Neural progenitor cell (in vitro differentiated cells): ENCODE measurements at places on chromosomes 6 and 20. TPM values are rescaled to one million over a fixed set of nuclear protein-coding genes. Genes with fewer than 3 reads are reported as not detected.

DNA sequence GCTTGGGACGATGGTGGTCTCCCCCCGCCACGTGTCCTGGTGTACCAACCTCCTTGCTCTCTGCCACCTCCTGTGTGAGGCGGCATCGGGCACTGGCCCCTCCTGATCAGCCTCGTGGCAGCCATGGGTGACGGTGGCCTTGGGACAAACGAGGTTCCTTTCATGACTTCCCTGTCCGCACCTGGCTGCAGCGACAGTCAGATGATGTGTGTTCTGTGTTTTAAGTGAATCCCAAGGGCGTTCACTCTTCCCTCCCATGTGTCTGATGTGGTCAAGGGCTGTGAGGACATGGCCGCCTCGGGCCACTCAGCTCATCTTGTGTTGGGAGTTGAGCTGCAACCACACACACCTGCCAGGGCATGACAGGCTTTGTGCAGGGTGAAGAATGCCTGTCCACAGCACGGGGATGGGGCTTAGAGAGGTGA, 30.4 kb upstream of the PCMTD2 start:
- H3K27me3 ChIP-seq, result no peaks in the 10 kb centered on the region
- no peaks in the 10 kb centered on the region for H3K36me3 ChIP-seq
- H3K4me1 ChIP-seq, result peaks cover 10% of the 10 kb centered on the region
- DNase-seq, result no peak
- no peak overlapping the region for H3K4me3 ChIP-seq
- no peak overlapping the region for H3K27ac ChIP-seq

DNA sequence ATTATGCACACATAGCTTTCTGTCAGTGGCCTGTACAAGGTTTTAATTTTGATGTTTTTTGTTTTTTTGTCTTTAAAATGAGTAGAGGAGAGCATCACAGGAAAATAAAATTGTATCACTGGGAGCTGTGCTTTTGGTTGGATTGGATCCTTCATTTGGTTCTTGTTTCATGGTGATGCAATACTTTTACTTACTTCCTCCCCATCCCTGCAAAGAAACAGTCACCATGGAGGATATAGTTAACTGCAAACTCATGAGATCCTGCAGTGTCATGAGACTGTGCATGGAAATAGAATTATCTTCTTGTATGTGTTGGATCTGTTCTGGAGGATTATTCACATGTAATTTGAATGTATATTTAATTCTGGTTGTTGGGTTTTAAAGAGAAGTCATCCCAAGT, 122.3 kb downstream of the JARID2 start:
- no peaks in the 10 kb centered on the region for H3K36me3 ChIP-seq
- H3K27me3 ChIP-seq, result no peaks in the 10 kb centered on the region

DNA sequence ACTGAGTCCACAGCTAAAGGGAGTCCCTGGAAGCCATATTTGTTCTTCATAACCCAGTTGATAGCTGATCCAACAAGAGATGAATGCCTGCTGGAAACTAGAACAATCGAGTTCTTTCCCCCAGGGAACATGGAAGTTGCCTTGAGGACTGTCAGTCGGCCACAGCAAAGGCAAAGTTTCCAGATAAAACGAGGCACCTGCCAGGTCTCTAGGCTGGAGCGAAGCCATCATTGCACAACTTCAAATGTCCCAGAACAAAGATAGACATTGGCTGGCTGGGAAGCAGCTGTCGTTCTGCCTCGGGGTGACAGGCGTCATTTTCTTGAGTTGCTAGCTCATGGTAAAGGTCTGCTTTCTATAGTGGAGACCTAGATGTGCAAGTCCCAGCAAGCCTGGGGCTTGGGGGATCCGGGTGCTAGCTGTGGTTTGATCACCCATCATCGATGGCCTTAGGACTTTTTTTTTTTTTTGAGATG, 184.4 kb upstream of the ZNF217 start:
- H3K27me3 ChIP-seq, result no peaks in the 10 kb centered on the region
- H3K36me3 ChIP-seq, result no peaks in the 10 kb centered on the region
- H3K4me1 ChIP-seq, result no peaks in the 10 kb centered on the region
- H3K27ac ChIP-seq, result no peak overlapping the region

- H3K27me3 ChIP-seq, result no peaks in the 10 kb centered on the region
- no peak overlapping the region for H3K27ac ChIP-seq
- H3K36me3 ChIP-seq, result no peaks in the 10 kb centered on the region
- no peak for DNase-seq
Observed at GRCh38 chr6:142238881-142239280, 62.9 kb upstream of the ADGRG6 start.

DNA sequence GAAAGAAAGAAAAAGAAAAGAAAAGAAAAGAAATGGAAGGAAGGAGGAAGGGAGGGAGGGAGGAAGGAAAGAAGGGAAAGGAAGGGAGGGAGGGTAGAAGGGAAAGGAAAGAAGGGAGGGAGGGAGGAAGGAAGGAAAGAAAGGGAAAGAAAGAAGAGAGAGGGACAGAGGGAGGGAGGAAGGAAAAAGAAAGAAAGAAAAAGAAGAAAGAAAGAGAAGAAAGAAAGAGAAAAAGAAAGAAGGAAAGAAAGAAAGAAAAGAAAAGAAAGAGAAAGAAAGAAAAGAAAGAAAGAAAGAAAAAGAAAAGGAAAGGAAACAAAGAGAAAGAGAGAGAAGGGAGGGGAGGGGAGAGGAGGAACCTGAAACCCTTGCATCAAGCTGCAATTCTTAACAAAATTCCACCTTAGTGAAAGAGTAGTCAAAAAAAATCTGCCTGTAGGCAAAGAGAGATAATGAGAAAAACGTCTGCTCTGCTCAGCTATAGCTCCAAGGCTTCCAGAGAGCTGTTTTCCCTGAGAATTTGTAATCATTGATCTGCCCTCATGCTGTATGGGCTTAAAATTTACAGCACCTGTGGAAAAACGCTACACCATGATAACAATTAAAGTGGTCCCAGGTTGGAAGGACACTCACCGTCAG, 16.7 kb upstream of the MYCT1 start:
- H3K27me3 ChIP-seq, result no peaks in the 10 kb centered on the region
- H3K27ac ChIP-seq, result no peak overlapping the region
- H3K4me1 ChIP-seq, result peaks cover 21% of the 10 kb centered on the region
- no peak overlapping the region for H3K4me3 ChIP-seq

DNA sequence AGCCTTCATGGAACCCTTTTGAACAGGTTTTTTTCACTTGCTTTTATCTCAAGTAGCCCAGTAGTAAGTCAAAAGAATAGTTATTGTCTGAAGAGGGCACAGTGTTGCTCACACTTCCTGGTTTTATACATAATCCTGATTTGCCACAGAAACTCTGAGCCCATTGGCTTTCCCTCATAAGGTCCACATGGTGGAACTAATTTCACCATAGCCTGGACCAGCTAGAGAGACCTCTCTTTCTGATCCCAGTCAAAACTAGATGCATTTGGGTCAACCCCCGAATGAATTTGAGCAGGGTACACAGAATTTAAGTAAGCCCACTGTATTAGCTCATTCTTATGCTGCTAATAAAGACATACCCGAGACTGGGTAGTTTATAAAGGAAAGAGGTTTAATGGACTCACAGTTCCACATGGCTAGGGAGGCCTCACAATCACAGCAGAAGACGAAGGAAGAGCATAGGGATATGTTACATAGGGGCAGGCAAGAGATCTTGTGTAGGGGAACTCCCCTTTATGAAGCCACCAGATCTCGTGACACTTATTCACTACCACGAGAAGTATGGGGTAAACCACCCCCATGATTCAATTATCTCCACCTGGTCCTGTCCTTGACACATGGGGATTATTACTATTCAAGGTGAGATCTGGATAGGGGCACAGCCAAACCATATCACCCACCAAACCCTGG, 6.2 kb downstream of the RWDD2A start:
- H3K36me3 ChIP-seq, result peaks cover 4% of the 10 kb centered on the region
- H3K27me3 ChIP-seq, result no peaks in the 10 kb centered on the region
- DNase-seq, result no peak
- no peak overlapping the region for H3K27ac ChIP-seq
- peaks cover 5% of the 10 kb centered on the region for H3K4me1 ChIP-seq

GRCh38 chr6:16056263-16056870, 72.5 kb upstream of the MYLIP start:
- no peaks in the 10 kb centered on the region for H3K4me1 ChIP-seq
- no peaks in the 10 kb centered on the region for H3K27me3 ChIP-seq
- DNase-seq, result no peak
- no peak overlapping the region for H3K27ac ChIP-seq
- H3K4me3 ChIP-seq, result no peak overlapping the region

GRCh38 chr6:119162134-119162775, 83.8 kb upstream of the FAM184A start:
- no peak for DNase-seq
- no peak overlapping the region for H3K4me3 ChIP-seq
- H3K27ac ChIP-seq, result no peak overlapping the region
- no peaks in the 10 kb centered on the region for H3K36me3 ChIP-seq

DNA sequence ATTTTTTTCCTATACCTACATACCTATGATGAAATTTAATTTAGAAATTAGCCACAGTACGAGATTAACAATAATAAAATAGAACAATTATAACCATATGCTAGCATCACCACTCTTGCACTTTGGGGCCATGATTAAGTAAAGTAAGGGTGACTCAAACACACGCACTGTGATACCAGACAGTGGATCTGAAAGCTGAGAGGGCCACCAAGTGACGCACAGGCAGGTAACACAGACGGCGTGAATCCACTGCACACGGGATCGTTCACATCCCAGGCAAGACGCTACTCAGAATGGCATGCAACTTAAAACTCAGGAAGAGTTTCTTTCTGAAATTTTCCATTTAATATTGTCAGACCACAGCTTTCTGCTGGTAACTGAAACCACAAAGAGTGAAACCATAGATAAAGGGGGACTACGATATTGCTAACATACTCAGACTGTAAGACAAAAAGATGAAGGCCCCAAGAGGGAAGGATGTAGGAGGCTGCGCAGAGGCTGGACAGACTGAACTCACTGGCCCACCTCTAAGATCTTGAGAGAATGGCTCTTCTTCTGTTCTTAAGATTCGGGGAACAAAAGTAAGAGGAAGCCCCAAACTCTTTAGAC, 17.9 kb downstream of the RRBP1 start:
- no peaks in the 10 kb centered on the region for H3K36me3 ChIP-seq
- peaks cover 19% of the 10 kb centered on the region for H3K4me1 ChIP-seq
- no peak overlapping the region for H3K27ac ChIP-seq
- H3K4me3 ChIP-seq, result no peak overlapping the region
- H3K27me3 ChIP-seq, result no peaks in the 10 kb centered on the region

GRCh38 chr6:105759946-105760345, 326.2 kb upstream of the PRDM1 start:
- DNase-seq, result no peak
- no peaks in the 10 kb centered on the region for H3K4me1 ChIP-seq
- H3K4me3 ChIP-seq, result no peak overlapping the region
- no peaks in the 10 kb centered on the region for H3K27me3 ChIP-seq

GRCh38 chr6:50030350-50030749, 8.6 kb upstream of the DEFB110 start:
- H3K27ac ChIP-seq, result no peak overlapping the region
- no peak for DNase-seq
- H3K27me3 ChIP-seq, result no peaks in the 10 kb centered on the region
- no peaks in the 10 kb centered on the region for H3K36me3 ChIP-seq
- no peaks in the 10 kb centered on the region for H3K4me1 ChIP-seq

- H3K27ac ChIP-seq, result no peak overlapping the region
- no peaks in the 10 kb centered on the region for H3K4me1 ChIP-seq
- no peak for DNase-seq
- H3K36me3 ChIP-seq, result no peaks in the 10 kb centered on the region
- H3K4me3 ChIP-seq, result no peak overlapping the region
Observed at GRCh38 chr6:50681213-50681824, 32.0 kb upstream of the TFAP2D start.

DNA sequence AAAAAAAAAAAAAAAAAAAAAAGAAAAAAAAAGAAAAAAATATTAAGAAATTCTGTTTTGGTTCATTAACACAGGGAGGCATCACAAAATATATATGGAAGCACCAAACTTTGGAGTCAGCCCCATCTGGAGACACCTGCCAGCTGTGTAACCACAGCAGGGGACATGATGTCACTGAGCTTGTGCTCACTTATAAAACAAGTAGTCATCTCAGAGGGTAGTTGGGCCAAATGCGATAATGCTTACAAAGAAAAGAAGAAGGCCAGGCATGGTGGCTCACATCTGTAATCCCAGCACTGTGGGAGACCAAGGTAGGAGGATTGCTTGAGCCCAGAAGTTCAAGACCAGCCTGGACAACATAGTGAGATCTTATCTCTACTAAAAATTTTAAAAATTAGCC, 1.1 kb upstream of the BNIP5 start:
- no peak overlapping the region for H3K4me3 ChIP-seq
- no peak for DNase-seq
- H3K36me3 ChIP-seq, result no peaks in the 10 kb centered on the region
- H3K27me3 ChIP-seq, result peaks cover 29% of the 10 kb centered on the region
- H3K27ac ChIP-seq, result no peak overlapping the region

DNA sequence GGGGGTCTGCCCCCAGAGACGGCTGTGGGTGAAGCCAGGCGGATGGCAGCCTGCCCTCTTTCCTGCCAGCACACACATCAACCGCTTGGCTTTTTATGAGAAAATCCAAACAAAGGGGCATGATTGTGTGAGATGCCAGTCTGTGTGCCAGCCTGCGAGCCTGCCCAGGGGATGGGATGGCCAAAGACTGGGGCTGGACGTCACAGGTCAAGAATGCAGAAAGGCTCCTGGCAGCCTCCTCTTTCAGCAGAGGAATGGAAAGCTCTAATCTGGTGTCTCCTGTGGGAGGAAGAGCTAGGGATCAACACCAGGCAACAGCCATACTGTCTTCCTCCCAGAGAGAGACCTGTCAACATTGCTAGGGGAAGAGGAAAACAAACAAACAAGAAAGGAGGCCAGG, 15.8 kb downstream of the TUBB2B start:
- no peak overlapping the region for H3K4me3 ChIP-seq
- H3K4me1 ChIP-seq, result peaks cover 17% of the 10 kb centered on the region
- no peaks in the 10 kb centered on the region for H3K36me3 ChIP-seq
- H3K27ac ChIP-seq, result no peak overlapping the region

GRCh38 chr6:5846889-5847288, 159.8 kb downstream of the NRN1 start:
- no peaks in the 10 kb centered on the region for H3K36me3 ChIP-seq
- no peak overlapping the region for H3K27ac ChIP-seq
- H3K27me3 ChIP-seq, result peaks cover 8% of the 10 kb centered on the region
- no peak for DNase-seq
- peaks cover 28% of the 10 kb centered on the region for H3K4me1 ChIP-seq
- no peak overlapping the region for H3K4me3 ChIP-seq

DNA sequence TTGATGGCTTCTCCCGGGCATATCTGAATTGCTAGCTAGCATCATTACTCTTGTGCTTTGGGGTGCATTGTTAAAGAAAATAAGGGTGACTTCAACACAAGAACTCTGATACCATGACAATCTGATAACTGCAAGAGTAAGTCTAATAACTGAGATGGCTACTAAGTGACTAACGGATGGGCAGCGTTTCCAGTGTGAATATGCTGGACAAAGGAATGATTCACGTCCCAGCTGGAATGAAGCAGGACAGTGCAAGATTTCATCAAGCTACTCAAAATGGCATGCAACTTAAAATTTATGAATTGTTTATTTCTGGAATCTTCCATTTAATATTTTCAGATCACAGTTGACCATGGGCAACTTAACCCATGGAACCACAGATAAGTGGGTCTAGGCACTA, 31.7 kb downstream of the MOXD1 start:
- no peak overlapping the region for H3K4me3 ChIP-seq
- peaks cover 3% of the 10 kb centered on the region for H3K4me1 ChIP-seq
- no peaks in the 10 kb centered on the region for H3K27me3 ChIP-seq
- no peaks in the 10 kb centered on the region for H3K36me3 ChIP-seq

- H3K36me3 ChIP-seq, result no peaks in the 10 kb centered on the region
- H3K4me3 ChIP-seq, result no peak overlapping the region
- H3K27ac ChIP-seq, result no peak overlapping the region
- no peak for DNase-seq
- H3K27me3 ChIP-seq, result no peaks in the 10 kb centered on the region
Observed at GRCh38 chr6:5464099-5464885, 203.0 kb downstream of the FARS2 start.

The GABRR1 gene
- not detected in 2 replicates for total RNA-seq

The PRPF6 gene
- 51.9 and 77.0 TPM in 2 replicates for total RNA-seq

The CASS4 gene
- total RNA-seq, result 0.09 TPM in 1 of 2 replicates, not detected in the other

The TMEM200A gene
- total RNA-seq, result 11.1 and 12.8 TPM in 2 replicates

The GATA5 gene
- 0.12 TPM in 1 of 2 replicates, not detected in the other for total RNA-seq
